ENCODE measurements at places on chromosomes 13 and 19.
A peak's percentile ranks its signal among the peaks of the same experiment; 100 is the strongest.

GRCh38 chr19:34269489-34269888 lies 15.1 kb downstream of the GARRE1 start:
- DNase-seq = no peak

DNA sequence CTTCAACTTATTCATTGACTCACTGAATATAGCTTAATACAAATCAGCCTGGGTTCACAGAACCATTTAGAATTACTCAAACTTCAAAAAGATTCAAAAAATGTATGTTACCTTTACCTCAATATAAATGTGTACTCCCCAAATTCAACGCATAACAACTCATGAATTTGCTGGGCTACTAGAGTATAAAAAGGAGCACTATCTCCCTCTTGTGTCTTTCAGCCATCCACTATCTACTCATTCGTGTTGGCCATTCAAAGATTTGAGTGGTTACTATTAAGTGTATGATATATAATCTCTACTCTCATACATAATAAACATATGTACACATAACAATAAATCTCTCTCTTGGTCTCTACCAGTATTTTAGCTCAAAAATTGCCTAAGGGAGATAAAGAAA lies 20.3 kb downstream of the INTS6 start:
- no peak for DNase-seq

DNA sequence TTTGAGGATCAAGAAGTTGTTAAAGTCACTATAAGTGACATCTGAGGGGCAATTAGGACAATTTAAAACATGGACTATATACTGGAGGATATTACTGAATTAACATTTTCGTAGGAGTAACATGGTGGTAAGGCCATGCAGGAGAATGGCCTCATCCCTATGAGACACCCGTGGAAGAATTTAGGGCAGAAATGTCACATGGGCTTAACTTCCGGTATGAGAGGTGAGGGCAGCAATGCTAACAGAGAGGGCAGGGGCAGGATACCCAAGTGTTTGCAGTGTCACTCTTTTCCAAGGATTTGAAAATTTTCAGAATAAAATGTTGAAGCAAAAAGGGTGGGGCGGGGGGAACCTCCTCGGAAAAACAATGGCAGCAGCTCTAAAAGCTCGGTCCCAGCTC lies 23.6 kb downstream of the RANBP3 start:
- no peak for DNase-seq

DNA sequence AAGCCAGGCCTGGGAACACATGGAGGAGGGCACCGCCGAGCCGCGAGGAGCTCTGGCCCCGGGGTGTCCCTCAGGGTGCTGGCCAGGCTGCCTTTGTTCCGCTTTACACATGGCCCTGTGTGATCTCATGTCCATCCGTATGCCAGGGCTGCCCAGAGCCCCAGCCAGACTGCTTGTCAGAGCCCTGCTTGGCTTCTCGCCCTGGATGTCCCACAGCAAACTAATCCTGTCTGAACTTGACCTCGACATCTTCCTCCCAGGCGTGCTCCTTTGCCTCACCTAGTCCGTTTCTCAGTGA lies 14.3 kb downstream of the BCKDHA start:
- no peak for DNase-seq

GRCh38 chr19:49890349-49891311 lies 6.1 kb downstream of the IL4I1 start:
- no peak for DNase-seq

- DNase-seq = no peak
These were observed 272.6 kb downstream of the DNAJC15 start for GRCh38 chr13:43295825-43296564.

DNA sequence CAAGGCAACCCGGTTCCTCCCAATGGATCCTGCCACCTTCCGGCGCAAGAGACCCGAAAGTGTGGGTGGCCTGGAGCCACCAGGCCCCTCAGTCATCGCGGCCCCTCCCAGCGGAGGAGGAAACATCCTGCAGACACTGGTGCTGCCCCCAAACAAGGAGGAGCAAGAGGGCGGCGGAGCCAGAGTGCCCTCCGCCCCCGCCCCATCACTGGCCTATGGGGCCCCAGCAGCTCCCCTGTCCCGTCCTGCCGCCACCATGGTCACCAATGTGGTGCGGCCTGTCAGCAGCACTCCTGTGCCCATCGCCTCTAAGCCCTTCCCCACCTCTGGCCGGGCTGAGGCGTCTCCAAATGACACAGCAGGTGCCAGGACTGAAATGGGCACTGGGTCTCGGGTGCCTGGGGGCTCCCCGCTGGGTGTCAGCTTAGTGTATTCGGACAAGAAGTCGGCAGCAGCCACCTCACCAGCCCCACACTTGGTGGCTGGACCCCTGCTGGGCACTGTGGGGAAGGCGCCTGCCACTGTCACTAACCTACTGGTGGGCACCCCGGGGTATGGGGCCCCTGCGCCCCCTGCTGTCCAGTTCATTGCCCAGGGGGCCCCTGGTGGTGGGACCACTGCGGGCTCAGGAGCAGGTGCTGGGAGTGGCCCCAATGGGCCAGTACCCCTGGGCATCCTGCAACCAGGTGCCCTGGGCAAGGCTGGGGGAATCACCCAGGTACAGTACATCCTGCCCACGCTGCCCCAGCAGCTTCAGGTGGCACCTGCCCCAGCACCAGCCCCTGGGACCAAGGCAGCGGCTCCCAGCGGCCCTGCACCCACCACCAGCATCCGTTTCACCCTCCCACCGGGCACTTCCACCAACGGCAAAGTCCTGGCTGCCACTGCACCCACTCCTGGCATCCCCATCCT lies 11.2 kb upstream of the PRR19 start:
- peak; percentile 85 for DNase-seq

DNA sequence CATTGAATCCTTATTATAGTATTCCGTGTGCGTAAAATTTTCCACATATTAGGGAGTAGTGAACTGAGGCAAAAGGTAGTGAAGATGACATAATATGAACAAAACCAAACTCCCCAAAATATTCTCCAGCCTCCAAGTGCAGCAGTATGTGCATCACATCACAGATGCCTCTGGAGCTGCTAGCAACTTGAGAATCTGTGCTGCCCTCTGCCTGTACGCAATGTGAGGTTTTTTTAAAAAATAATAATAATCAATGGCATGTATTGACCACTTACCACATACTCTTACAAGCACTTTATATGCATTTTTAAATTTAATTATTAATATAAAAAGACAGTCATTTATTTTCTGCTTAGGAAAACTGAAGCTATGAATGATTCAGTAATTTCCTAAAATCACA lies 583.0 kb upstream of the SPRY2 start:
- peak; percentile 14 for DNase-seq
